Head of caudate nucleus (tissue), 42 donors: ENCODE measurements at places on chromosomes 6 and 20.

GRCh38 chr6:71529769-71530168, 241.2 kb downstream of the OGFRL1 start:
- DNase-seq, result no peak

DNA sequence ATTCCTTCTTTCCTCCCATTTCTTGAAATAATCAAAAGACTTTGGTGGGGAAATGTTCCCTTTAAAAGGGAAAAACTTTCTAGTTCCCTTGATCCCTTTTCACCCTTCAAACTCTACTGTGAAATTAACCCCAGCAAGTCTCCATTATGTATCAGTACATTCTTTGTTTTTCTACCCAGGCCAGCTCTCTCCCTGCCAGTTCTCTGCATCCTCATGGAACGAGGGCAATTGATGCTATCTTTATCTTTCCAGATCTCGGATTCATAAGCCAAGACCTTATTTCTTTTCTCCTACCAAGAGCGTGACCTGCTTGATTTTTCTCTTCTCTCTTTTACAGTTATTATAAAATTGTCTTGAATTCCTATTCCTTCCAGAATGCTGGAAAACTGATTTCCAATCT, 75.8 kb downstream of the ADGRB3 start:
- DNase-seq, result no peak

DNA sequence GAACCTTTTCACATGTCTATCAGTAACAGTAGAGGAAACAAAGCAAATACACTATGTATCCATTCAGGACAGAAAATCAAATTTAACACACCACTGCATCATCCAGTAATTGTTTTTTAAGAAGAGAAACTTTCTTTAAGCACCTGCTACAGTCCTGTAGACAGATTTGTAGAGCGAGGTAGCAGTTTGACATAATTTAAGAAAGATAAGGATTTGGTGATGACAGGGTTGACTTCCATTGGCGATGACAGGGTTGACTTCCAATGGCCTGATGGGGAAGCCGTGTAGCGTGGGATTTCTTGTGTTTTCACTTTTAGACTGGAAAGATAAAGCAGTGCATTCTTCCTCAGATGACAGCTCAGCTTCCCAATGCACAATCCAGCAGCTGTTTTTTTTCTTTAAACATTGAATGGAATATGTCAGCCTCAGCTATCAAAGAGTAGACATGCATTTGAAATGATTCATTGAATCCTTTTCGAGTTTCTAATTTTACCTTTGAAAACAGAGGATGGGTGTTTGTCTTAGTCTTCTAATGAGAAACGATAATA, 68.5 kb downstream of the ECT2L start:
- DNase-seq, result no peak

DNA sequence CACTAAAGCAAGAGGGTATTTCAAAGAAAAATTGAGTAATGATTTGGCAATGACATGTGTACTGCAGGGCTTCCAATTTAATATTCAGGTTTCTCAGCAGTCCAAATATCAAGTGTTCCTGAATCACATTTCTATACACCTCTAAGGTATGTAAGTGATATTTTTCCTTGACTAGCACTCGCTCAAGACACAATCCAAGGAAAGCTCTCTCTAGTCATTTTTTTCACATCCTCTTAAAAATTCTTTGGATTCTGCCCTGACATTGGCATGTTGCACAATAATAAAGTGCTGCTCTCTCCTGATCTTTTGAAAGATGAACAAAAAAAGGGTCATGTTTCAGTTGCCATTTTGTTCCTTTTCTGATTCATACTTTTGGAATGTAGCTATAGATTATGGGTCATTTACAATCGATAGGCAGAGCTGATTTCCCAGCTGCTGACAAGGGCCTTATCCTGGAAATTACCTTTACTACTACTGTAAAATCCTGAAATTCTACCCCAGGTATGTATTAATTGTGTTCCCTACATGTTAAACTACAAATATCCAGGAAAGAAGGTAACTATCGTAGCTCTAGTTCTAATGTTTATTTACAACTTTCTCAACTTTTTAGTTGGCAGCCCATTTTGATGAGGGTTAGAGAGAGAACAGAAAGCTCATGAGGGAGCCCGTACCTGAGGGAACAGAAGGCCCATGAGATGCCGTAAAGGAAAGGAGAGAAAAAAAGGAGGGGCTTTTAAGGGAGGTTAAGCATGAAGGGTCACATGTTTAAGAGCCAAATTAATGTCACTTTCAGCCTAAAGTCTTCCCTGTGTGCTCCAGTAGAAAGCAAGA, 22.2 kb upstream of the ADGRG6 start:
- no peak for DNase-seq

DNA sequence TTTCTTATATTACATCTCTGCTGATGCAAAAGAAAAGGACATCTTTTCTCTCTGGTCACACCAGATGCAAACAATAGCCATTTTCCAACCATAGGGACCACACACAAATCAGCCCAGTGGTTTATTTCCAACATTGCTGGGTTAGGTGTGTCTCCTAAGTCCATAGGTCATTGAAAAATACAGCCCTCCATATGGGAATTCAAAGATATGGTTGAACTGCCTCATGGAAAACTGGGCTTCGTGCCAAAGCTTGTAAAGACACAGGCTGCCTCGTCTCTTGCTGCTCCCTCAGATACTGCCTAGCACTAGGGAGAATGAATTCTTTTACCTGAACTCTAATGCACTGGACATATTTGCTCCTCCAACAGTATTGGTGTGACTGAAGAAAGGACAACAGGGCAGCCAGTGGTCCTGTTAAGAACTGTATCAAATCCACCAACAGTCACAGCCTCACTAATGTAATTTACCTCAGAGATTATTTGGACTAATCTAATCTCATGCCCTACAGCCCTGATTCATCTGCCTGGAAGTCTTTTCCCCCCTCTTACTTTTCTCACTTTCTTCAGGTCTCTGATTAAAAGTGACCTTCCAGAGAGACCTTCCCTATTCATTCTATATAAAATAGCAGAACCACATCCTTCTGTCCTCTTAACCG, 48.3 kb upstream of the TBC1D32 start:
- DNase-seq, result no peak

DNA sequence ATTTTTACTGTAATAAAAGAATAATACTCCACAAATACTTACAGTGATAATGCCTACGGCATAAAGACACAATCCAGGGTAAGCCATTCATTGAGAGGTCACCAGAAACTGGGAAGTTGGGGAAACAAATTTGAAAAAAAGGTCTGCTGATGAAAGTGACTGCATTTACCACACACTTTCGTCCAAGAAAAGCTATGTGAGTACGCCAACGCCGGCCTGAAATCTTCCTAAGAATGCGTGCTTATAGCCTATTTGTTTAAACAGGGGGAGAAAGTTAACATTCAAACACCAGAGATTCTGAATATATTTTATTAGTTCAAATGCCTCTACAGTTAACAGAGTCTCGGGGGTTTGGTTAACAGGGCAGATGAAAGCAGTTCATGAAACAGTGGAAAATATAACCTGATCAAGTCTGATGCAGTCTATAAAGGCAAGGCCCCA, 657 bp upstream of the LTV1 start:
- no peak for DNase-seq

DNA sequence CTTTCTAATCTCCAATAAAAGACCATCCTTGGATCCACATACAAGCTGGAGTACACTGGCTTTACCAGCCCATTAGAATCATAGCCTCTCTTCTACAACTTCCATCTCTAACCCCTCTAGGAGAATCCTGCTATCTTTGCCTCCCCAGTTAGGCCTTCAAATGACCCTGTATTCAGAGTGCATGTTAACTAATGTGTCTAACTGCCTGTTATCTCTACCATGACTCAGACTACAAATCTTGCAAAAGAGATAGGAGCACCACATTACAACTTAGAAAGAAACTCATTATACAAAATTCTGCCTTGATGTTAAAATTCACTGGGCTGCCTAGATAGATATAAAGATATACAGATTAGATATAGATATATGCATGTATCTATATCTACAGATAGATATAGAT, 28.2 kb downstream of the GPR63 start:
- DNase-seq, result no peak

DNA sequence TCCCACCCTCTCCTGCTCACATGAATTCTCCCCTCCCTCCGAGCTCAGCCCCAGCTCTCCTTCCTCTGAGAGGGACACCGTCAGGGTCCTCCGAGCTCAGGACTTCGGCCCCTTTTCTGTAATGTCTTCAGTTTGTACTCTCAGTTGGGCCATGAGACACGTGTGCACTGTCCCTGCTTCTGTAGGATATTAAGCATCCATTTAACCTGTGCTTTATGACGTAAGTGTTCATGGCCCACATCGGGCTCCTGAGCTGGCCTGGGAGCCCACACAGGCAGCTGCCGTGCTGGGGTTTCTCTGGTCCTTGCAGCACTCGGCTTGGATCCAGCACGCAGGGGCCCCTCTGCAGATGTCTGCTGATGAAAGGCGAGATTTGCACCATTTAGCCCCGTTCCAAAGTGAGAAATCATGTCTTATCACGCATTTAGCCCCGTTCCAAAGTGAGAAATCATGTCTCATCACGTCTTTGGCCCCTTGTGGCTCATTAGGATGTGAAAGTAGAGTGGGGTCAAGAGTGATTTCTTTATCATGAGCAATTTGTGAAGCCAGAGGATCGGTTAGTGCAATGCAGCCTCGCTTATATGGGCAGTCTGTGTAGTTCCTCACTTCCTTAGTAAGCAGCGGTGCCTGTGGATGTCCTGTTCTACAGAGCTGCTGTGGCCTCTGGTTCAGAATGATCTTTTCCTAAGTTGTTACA, 25.3 kb downstream of the DUSP22 start:
- no peak for DNase-seq

DNA sequence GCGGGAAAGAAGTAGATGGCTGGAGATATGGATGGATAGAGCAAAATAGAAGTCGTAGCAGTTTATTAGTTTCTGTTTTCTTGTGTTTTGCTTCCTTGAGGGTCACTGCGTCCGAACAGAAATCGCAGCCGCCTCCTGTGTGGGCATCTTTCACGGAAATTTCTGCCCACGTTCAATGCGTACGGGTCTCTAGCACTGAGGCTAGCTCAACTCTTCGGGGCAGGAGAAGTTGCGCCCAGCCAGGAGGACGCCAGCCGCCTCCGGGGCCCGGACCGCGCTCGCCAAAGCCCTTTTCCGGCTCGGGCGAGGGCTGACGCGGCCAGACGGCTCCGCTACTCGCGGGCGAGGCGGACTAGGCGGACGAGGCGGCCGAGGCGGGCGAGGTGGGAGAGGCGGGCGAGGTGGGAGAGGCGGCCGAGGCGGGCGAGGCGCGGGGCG, 814 bp downstream of the TFAP2B start:
- no peak for DNase-seq

DNA sequence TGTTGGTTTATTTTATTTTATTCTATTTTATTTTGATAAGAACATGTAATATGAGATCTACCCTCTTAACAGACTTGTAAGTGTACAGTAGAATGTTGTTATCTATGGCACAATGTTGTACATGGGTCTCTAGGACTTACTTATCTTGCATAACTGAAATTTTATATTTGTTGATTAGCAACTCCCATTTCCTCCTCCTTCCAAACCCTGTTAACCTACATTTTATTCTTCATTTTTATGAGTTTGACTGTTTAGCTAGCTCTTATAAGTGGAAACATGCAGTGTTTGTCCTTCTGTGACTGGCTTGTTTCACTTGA, 37.9 kb upstream of the BCAS1 start:
- DNase-seq, result no peak

GRCh38 chr6:80341330-80341729, 234.9 kb downstream of the BCKDHB start:
- no peak for DNase-seq

- no peak for DNase-seq
Measured at GRCh38 chr20:48995589-48995988, 50.5 kb upstream of the CSE1L start.
